Fibroblast of villous mesenchyme (primary cell): ENCODE measurements at places on chromosomes 3 and 15. TPM values are rescaled to one million over a fixed set of nuclear protein-coding genes. Genes with fewer than 3 reads are reported as not detected.

ESYT3 gene
- under 0.01 TPM in 2 replicates for total RNA-seq

MON1A gene
- 9.7 and 12.1 TPM in 2 replicates for total RNA-seq

SLC2A2 gene
- under 0.01 TPM in 1 of 2 replicates, not detected in the other for total RNA-seq

LRRIQ4 gene
- 0.32 TPM in 1 of 2 replicates, not detected in the other for total RNA-seq

FBXL2 gene
- 12.6 and 16.8 TPM in 2 replicates for total RNA-seq

ITIH4 gene
- 0.32 and 1.3 TPM in 2 replicates for total RNA-seq

PIF1 gene
- total RNA-seq, result 9.7 and 11.2 TPM in 2 replicates

MUC13 gene
- 0.32 TPM in 1 of 2 replicates, not detected in the other for total RNA-seq

STXBP5L gene
- total RNA-seq, result under 0.01 TPM in 1 of 2 replicates, not detected in the other

CADPS gene
- 1.6 TPM in 1 of 2 replicates, not detected in the other for total RNA-seq

DNAJA4 gene
- total RNA-seq, result 2.6 and 4.3 TPM in 2 replicates

BUB1B gene
- total RNA-seq, result 13.9 and 19.9 TPM in 2 replicates

TNFAIP8L3 gene
- 0.43 and 0.64 TPM in 2 replicates for total RNA-seq

KLHL40 gene
- not detected in 2 replicates for total RNA-seq

TMEM266 gene
- under 0.01 TPM in 1 of 2 replicates, not detected in the other for total RNA-seq

CPEB1 gene
- 3.9 and 7.1 TPM in 2 replicates for total RNA-seq

GABRA5 gene
- 0.32 and 0.43 TPM in 2 replicates for total RNA-seq

GOLGA8M gene
- total RNA-seq, result under 0.01 and 1.3 TPM in 2 replicates

TEX55 gene
- total RNA-seq, result not detected in 2 replicates

AP3B2 gene
- total RNA-seq, result 0.43 and 0.64 TPM in 2 replicates

CPNE9 gene
- total RNA-seq, result not detected in 2 replicates

PLIN1 gene
- under 0.01 and 0.43 TPM in 2 replicates for total RNA-seq

UTS2B gene
- total RNA-seq, result 0.64 and 0.86 TPM in 2 replicates

HIGD2B gene
- 0.32 and 0.43 TPM in 2 replicates for total RNA-seq

PRR20G gene
- total RNA-seq, result not detected in 2 replicates

HES1 gene
- 5.8 and 13.4 TPM in 2 replicates for total RNA-seq

CCR2 gene
- total RNA-seq, result not detected in 2 replicates

TJP1 gene
- total RNA-seq, result 79.2 and 103 TPM in 2 replicates

ARGFX gene
- not detected in 2 replicates for total RNA-seq

BLM gene
- total RNA-seq, result 4.8 and 6.0 TPM in 2 replicates

HHATL gene
- not detected in 2 replicates for total RNA-seq

CD200R1 gene
- under 0.01 TPM in 2 replicates for total RNA-seq

TRPC1 gene
- 30.6 and 33.2 TPM in 2 replicates for total RNA-seq

RASGRF1 gene
- total RNA-seq, result 0.43 and 0.64 TPM in 2 replicates

ABHD14A gene
- total RNA-seq, result 5.2 and 7.1 TPM in 2 replicates

SFMBT1 gene
- total RNA-seq, result 3.9 and 4.8 TPM in 2 replicates
